ENCODE measurements at places on chromosomes 4 and X.
A peak's percentile ranks its signal among the peaks of the same experiment; 100 is the strongest.

DNA sequence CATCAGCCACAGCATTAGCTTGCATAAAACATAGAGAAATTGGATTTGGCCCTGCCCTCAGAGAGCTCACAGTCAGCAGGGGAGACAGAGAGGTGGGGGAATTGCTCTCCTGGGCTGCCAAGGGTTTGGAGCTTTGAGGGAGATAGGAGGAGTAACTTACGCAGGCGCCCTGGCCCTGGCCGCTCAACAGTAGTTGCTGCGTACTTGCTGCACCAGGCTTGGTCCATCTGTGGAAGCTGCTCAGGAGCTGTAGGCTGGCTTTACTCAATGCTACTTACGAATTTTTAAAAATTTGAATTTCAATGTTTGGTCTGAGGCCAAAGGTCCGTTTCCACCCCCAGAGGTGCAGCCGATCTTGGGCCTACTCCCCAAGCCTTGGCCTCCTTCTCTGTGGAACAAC lies 83.3 kb downstream of the CPZ start:
- no peak for DNase-seq

GRCh38 chr4:40621592-40622512 lies 7.8 kb downstream of the RBM47 start:
- DNase-seq, result peak; percentile 64

DNA sequence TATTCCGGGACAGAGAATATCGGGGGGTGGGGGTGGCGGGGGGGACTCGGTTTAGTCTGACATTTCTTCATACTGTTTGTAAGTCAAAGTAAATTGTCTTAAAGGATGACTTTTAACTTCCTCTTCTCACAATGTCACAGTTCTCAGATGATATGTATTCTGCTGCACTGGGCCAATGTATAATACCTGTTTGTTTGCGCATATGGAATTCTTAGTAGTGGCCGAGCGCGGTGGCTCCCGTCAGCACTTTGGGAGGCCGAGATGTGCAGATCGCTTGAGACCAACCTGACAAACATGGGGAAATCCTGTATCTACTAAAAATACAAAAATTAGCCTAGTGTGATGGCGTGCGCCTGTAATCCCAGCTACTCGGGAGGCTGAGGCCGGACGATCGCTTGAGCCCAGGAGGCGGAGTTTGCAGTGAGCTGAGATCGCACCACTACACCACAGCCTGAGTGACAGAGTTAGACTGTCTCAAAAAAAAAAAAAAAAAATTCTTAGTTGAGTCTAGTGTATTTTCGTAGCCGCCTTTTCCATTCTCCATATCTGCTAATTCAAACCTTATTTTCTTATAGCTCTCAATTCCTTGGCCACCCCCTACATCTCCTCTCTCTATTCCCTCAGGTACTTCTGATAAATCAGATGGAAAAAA lies 851 bp downstream of the POLR2B start:
- peak; percentile 87 for DNase-seq

DNA sequence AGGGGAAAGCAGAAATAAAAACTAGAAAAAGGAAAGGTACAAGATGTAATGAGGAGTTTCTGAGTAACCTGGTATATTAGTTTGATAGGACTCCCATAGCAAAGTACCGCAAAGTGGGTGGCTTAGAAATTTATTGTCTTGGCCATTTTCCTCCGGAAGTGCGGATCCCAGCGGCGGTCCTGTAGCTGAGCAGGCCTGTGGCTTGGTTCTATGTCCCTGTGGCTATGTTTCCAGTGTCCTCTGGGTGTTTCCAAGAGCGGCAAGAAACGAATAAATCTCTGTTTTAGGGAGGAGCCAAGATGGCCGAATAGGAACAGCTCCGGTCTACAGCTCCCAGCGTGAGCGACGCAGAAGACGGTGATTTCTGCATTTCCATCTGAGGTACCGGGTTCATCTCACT lies 44.0 kb upstream of the LDB2 start:
- DNase-seq, result no peak

- no peak for DNase-seq
Measured at GRCh38 chrX:145552643-145553042, 265.0 kb upstream of the SLITRK2 start.

DNA sequence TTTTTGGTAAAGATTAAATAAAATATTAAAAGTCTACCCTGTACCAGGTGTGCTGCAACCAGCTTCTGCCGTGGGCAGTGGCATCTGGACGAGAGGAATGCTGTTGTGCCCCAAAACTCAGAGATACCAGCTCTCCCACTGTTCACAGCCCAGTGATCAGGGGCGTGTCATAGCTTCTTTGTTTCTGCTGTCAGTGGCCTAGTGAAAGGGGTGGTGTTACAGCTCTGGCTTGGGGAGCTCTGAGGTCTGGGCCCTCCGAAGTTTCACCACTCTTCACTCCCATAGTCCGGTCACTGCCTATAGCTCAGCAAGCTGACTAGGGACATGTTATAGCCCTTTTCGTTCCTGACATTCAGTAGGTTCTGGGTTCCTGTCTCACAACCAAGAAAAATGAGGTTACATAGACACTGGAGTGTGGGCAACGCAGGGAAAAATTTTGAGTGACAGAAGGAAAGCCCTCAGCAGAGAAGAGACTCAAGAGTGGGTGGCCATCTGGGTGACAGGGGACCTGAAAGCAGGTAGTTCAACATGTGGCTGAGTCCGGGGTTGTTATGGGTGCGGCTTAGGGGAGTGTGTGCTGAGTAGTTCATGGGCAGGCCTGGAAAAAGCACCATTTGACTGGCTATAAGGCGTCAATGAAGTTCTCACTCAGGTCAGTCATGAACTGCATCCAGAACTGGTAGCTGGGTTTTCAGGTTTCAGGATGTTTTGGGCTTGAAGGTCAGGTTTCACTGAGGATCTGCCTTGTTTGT lies 1184.4 kb upstream of the PABPC4L start:
- DNase-seq, result no peak

- DNase-seq, result no peak
Measured at GRCh38 chr4:8541981-8542715, 38.0 kb upstream of the GPR78 start.

DNA sequence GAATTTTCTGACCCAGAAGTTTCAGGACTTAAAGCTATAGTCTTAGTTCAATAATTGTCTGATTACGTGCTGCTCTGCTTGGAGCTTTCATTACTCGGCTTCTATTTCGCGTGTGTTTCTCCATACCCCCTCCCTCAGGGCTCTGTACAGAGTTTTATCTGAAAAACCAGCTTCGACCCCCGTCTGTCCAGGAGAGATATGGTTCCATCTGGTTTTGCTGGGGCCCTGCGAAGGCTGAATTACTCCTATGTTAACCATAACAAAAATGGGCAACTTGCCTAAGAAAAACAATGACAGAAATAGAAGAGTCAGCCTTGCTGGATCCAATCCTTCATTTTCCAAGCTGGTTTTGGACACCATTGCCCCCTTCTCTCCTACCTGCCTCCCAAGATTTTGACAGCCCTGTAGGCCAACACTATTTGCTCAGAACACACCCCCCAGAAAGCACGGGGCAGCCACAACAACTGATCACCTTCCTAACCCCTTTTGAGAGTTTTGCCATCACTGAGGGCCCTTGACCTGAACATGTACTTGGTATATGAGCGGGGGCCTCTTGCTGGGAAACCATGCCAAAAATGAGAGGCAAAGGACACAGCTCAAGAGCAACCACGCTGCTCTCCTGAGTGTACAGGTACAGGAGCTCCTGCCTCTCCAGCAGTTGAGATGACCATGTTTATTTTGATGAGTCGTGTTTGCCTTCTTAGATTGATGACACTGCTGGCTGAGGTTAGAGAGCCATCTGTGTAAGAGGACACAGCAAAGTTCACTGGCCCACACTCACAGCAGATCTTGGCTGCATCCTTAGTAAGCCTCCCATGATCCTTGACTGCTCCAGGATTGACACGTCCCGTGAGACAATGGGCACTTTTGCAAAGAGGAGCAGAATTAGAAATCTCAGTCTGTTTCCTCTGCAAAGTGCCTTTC lies 36.2 kb upstream of the ATP6AP2 start:
- DNase-seq, result no peak

DNA sequence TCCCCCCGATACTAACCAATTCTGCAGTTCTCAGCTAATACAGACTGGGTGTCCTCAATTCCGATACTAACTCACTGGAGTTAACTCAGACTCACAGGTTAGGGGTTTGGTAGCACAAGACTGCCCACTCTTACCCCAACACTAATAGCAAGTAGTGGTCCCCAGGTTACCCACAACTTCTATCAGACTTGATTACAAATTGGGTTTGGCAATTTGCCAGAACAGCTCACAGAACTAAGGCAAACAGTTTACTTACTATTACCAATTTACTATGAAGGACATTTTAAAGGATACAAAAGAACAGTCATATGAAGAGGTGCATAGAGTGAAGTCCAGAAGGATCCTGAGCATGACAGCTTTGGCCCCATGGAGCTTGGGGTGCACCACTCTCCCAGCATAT lies 201.8 kb upstream of the VCX start:
- no peak for DNase-seq

- no peak for DNase-seq
Measured at GRCh38 chr4:37758226-37758625, 68.3 kb upstream of the PGM2 start.

GRCh38 chrX:25755194-25755593 lies 382.9 kb upstream of the MAGEB18 start:
- DNase-seq, result no peak

GRCh38 chr4:8250637-8251036 lies 18.9 kb upstream of the HTRA3 start:
- DNase-seq, result no peak

GRCh38 chr4:177127658-177128057 lies 182.0 kb upstream of the NEIL3 start:
- no peak for DNase-seq

- DNase-seq, result no peak
Measured at GRCh38 chrX:8946563-8946962, 87.4 kb downstream of the FAM9B start.

GRCh38 chr4:163681208-163681821 lies 186.8 kb downstream of the TMA16 start:
- peak; percentile 79 for DNase-seq

DNA sequence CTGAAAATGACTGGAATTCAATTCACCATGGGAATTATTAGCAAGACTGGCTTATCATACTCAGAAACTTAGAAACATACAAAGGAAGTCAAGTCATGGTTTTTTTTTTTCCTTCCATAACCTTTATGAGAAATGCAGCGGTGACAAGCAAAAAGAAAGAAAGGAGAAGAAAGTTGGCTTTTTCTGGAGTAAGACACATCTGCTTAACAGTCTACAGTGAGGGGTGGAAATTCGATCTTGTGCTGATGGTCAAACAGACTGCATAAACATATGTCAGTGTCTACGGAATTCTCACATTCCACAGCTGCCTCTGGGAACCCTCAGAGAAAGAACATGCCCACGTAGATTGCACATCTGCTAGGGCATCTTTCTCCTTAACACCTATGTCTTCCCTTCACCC lies 54.6 kb downstream of the PROM1 start:
- no peak for DNase-seq

GRCh38 chr4:121842862-121843261 lies 19.2 kb upstream of the CCNA2 start:
- no peak for DNase-seq

DNA sequence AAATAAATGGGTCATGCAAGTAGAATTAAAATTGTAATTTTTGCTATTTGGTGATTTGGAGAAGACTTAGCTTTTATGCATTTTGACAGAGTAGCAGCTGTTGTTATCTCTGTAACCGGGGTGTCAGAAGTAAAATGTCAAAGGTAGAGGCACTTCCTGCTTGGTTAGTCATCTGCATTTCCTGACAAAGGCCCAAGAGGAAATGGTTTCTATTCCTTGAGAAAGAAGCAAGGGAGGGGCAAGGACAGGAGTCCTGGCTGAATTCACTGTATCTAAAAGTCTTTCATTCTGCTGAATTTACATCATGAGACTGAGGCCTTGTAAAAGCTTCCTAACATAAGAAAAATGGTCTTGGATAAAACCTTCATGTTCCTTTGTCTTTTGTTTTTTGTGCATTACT lies 550.9 kb upstream of the BOD1L1 start:
- DNase-seq, result peak; percentile 63

DNA sequence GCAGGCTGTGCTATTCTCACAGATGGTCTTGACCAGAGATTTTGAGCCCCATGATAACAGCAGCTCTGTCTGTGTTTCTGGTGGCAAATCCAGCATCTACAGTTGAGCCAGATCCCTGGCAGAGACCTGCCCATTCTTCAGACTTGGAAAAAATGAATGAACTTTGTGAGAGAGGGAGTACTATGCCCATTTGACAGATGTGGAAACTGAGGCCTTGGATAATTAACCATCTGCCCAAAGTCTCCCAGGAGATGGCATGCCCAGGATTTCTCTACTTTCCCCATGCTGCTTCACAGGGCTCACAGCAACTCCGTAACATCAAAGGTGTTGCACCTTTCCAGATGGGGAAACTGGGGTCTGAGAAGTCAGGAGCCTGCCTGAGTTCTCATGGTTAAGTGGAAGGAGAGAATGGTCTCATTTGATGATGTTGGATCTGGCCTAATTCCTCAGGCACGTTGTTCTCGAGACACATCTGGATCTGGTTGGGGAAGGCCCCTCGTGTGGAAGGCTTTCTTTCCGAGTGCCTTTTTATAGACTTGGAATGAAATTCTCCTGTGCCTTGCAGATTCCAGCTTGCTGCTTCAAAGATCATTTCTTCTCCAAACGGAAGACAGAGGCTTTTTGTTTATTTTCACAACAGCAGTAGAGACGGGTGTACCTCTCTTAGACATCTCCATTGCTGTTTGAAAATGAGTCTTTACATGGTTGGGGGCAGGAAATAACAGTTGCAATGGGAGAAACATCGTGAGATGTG lies 73.3 kb upstream of the STX18 start:
- DNase-seq, result no peak

- no peak for DNase-seq
Measured at GRCh38 chr4:20370274-20370673, 118.6 kb downstream of the SLIT2 start.
